ENCODE measurements at places on chromosomes 2 and 18.

DNA sequence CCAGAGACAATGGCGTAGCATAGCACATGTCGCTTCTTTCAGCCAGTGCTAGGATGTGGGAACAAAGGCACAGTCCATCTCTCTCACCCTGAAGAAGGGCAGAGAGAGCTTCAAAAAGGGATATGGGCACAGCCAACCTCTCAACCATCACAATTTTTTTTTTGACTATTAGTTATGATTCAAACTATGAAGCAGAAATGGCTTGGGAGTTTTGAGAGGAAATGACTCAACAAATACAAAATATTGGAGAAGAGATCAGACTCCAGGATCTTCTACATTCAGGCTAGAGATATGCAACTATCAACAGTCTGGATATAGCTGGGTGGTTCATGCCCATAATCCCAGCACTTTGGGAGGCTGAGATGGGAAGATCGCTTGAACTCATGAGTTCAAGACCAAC is 109.1 kb downstream of the MCFD2 start:
- DNase-seq = no peak

DNA sequence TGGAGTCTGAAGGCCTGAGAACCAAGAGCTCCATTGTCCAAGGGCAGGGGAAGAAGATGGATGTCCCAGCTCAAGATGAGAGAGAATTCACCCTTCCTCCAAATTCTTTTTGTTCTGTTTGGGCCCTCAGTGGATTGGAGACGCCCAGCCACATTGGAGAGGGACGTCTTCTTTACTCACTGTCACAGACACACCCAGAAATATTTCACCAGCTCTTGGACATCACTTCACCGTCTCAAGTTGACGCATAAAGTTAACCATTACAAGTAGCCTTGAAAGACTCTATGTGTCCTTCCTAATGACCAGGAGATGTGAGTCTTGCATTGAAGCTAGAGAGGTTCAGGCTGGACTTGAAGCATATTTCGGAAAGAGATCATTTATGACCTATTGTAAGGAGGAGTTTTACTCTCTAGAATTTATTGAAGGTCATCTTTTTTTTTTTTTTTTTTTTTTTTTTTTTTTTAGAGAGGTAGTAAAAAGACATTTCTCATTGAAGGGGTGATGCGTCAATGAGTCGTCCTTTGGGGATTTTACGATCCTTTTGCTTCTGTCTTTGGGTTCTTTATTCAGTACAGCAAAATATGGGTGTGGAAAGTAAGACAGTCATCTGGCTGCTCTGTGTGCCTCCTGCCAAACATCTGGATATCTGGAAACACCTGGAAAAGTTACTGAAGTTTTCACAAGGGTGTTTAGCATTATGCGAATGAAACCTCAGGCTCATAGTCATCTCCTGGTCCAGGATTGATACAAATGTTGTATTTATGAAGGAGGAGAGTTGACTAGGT is 118.1 kb downstream of the PRPF40A start:
- no peak for DNase-seq

DNA sequence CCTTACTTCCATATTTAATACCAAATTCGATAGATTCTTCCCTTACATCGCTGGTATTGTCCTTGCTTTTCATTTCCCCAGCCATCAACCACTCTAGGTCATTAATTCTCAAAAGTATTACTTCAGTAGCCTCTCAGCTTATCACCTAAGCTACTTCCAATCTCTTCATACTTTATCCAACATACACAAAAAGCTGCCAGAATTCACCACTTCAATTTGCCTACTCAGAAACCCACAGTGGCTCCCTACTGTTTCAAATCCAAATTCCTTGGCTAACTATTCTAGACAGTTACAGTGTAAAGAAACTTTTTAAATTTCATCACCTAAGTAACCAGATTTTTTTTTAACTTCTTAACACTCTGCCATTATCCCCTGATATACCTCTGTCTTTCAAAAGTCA is 4.7 kb downstream of the SLC25A12 start:
- DNase-seq = no peak

DNA sequence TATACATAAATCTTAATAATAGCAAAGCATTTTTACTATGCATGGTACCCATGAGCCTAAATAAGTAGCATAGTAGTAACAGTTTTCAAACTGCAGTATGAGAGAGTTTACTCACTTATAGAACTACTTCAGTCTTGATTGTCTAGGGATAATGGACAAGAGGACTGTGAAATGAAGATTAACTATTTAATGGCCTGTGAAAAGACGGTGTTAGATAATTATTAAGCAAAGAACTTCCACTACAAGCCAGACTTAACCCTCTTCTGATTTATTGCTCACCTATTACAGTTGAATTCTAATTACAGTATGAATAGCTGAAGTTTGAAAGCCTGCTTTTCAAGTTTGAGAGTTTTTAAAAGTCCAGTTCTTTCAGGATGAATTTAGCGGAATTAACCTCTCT is 18.9 kb downstream of the PIK3C3 start:
- no peak for DNase-seq

DNA sequence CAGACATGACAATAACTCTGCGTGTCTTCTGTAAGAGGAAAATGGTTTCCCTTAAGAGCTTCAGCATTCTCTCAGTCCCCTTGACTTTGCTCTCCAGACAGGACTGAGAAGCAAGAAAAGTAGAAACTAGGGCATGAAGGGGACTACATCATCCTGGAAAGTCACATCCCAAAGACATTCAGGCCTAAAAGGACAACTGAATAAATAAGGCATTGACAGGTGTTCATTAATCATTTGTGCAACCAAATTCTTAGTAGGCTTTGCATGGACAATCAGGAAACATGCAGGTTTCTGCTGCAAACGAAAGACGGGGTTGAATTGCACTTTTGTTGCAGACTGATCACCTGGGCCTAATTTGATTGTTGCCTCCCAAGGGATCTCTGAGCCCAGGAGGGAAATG is 1.2 kb upstream of the SGPP2 start:
- DNase-seq = no peak

DNA sequence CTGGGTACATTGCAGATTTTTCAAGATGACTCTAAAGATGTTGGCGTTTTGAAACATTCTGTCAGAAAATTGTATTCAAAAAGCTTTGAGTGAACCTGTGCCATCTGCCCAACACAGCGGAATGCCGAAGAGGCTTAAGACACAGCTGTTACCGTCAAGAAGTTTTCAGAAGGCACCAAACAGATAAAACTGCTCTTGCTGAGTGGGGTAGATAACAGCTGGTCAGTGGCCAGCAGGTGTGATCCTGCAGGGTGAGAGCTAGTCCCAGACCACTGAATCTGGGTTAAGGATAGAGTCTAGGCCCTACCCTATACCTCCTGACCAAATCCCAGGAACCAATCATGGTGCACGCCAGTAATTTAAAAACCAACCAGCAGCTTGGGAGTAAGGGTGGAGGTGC is 60.5 kb upstream of the B3GNT7 start:
- DNase-seq = peak; percentile 61

- no peak for DNase-seq
These were observed 95.7 kb downstream of the RND3 start for GRCh38 chr2:150391779-150392178.

Measured in SJCRH30 (cell line).